Stimulated activated CD8-positive, alpha-beta memory T cell treated with anti-CD3 and anti-CD28 coated beads, Interleukin-15, amount 100 ng/mL, for 4 hours (primary cell): ENCODE measurements at places on chromosomes 16 and 17.

GRCh38 chr17:58694302-58694701, 1.9 kb downstream of the RAD51C start:
- DNase-seq, result no peak

GRCh38 chr17:54537656-54538055, 363.0 kb upstream of the TOM1L1 start:
- DNase-seq, result no peak

DNA sequence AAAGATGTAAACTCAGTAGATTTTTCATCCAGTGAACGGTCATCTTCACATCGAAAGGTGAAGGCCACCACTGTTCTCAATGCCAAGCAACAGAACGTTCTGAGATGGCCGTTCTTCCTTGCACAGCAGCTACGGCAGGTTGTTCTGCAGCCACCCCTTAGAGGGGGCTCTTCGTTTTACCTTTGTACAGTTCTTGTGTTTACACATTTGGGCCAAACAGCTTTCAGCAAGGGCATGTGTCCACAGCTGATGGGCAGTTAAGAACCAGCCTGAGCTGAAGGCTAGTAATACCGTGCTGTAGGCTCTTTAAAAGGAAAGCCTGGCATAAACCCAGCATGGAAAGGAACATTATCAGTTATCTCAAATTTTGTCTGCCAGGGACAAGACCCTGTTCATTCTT, 15.9 kb downstream of the PLD6 start:
- no peak for DNase-seq

DNA sequence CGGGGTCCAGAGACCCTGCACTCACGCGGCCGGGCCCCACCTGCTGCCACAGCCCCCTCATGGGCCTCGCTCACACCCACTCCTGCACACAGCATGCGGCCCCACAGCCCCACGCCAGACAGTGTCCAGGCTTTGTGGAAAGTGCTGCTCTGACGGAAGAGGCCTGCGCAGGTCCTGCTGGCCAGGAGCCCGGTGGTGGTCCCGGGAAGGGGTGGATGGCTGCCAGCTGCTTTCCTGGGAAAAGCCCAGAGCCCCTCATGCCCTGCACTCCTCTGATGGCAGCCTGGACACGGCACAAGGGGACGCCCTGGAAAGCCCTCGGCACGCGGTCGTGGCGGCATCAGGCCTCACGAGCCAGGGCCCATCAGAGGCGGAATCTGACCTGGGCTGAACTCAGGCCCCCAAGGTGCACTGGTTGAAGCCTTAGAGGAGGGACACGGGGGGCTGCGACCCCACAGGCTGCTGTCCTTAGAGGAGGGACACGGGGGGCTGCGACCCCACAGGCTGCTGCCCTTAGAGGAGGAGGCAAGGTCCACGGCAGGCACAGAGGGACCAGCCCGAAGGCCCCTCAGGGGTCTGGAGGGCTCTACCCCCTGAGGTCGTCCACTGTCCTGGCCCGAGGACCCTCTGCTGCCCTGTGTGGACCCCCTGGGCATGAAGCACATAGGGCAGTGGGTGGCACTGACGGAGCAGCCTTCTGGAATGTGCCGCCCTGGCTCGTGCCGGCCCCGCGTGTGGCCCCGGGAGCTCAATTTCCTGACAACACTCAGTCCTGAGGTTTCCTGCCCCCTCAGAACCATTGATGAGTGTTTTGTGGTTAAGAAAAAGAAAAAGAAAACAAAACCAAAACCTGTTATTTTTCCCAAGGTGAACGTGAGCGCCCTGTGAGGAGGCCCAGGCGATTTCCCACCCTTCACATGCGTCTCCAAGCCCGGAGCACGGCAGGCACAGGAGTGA, 22.1 kb downstream of the SOX8 start:
- peak; percentile 17 for DNase-seq

GRCh38 chr16:49338611-49339265, 34.9 kb upstream of the C16orf78 start:
- DNase-seq, result no peak

DNA sequence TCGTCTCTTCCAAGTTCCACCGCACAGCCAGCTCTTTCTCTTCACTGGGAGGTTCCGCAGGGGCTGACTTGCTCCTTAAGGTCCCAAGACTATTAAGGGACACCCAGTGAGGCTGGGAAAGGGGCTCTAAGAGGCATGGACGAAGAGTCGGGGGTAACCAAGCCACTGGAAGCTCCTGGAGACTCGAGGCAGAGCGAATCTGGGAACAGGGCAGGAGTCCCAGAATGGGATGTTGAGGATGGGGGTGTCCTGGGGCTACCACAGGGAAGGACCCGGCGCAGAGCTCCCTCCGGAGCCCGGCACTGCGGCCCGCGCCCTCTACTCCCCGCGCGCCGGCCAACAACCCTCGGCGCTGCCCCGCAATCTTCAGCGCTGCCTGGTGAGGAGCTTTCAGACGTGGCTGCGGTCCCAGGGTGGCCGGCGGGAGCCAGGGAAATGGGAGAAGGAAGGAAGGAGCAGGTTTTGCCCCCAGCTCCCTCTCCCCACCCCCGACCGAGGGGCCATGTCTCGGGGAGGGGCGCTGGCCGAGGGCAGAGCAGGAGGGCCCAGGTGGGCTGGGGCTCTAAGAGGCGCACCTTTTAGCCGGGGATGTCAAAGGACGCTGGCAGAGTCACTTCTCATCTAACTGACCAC, 581 bp downstream of the CHST5 start:
- no peak for DNase-seq

DNA sequence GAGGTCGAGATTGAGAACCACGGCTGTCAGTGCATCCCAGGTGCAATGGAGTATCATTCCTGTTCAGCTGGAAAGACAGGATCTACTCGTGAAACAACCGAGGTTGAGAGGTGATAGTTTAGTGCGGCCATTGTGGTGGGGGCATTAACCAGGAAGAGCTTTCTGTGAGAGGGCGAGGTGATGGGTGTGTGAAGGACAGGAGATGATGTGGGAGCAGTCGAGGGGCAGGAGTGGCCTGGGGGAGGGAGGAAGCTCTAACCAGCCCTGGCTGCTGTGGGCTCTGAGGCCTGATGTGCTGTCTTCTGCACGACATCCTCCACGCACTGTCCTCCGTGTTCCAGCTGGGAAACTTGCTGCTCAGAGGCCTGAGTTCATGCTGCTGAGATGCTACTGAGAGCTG, 22.0 kb downstream of the GOSR2 start:
- no peak for DNase-seq

- DNase-seq, result no peak
These were observed 3.7 kb upstream of the ERN1 start for GRCh38 chr17:64133546-64134215.

- no peak for DNase-seq
These were observed 11.3 kb upstream of the DCAF7 start for GRCh38 chr17:63538693-63539595.

DNA sequence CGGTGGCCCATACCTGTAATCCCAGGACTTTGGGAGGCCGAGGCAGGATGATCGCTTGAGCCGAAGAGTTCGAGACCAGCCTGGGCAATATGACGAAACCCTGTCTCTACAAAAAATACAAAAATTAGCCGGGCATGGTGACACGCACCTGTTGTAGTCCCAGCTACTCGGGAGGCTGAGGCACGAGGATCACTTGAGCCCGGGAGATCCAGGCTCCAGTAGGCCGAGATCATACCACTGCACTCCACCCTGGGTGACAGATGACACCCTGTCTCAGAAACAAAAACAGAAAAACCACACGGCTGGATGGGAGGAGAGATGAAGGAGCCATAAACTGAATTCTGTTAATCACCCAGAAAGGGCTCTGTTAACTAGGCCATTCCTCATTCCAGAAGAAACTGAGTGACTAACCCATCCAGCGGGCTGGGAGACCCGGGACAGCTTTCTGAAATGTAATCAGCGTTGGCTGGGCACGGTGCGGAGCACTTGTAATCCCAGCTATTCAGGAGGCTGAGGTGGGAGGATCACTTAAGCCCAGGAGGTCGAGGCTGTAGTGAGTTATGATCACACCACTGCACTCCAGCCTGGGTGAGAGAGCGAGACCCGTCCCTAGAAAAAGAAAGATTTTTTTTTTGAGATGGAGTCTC, 641 bp upstream of the NT5C3B start:
- DNase-seq, result no peak

DNA sequence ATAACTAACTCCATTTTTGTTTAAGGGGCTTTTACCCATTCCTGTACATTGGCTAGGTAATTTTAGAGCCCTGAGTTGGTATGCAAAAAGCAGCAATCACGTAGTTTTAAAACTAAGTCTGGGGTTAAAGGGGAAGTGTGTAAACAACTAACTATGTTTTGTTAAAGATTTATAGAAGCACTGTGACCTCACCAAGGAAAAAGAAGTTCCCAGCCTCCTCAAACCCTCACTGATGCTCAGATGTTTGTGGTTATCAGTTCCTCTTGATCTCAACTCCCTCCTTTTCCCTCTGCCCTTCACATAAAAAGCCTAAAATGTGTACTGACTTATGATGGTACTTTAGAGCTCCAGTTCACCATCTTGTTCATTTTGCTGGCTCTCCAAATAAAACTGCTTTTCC, 119.9 kb upstream of the IRX6 start:
- no peak for DNase-seq

DNA sequence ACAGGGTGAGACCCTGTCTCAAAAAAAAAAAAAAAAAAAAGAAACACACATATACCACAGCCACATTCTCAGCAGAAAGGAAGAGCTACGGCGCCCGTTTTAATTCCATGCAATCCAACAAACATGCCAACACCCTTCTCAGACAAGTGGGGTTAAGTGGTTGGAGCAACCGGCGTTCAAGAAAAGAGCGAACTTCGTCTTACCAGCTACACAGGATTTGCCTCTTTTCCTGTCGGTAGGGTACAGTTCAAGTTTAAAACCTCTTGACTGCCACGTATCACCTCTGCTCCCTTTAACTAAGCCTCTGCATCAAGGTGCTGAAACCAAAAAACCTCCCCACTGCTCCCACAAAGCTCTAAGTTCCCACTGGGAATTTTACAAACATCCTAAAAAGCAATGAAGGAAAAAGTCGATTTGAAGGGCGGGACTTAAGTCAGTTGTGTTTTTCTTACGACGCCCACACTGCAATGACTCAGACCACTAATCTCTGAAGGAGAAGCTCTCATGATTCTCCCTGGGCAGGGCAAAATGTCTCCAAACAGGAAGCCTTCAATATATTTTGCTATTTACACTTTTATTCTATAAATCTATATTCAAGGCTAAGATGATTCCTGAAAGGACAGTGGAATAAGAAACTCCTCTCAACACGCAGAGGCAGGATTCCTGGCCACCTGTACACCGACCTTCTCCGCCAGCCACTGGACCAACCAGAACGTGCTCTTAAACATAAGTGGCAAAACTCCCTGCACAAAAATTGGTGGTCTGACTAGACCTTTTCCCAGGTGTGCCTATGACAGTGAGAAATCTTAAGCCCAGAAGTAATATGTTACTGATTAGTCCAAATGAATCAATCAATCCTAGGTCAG, 18.8 kb downstream of the SRP68 start:
- no peak for DNase-seq

- no peak for DNase-seq
These were observed 231.3 kb downstream of the HAPSTR1 start for GRCh38 chr16:9322769-9323168.

DNA sequence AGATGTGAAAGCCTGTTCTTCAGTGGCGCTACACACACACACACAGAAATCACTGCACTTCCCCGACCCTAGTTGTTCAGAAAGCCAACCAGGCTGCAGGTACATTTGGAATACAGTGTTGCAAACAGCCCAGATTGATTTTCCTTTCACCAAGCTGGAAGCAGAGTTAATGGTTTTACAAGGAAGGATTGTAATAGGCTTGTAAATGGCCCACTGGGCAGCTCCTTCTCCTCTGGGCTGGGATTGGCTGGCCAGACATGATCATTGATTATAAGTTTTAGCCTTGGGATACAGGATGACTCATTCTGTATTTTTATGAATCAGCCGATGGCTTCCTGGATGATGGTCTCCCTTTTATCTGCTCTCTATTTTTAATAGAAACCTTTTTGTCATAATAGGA, 2.5 kb downstream of the VAT1L start:
- no peak for DNase-seq
